ENCODE measurements at places on chromosomes 5 and 9. TPM values are rescaled to one million over a fixed set of nuclear protein-coding genes. Genes with fewer than 3 reads are reported as not detected.

DNA sequence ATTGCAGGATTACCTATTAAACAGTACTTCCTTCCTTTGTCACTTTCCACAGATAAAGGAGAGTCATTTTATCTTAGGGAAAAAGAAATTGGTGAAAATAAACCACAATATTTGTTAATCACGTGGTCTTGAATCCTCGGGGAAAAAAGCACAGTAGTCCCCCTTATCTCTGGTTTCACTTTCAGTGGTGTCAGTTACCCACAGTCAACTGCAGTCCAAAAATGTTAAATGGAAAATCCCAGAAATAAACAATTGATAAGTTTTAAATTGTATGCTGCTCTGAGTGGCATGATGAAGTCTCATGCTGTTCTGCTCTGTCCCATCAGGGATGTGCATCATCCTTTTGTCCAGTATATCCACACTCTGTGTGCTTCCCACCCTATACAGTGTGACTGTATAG, 405.2 kb upstream of the MPDZ start:
- DNase-seq, result no peak

GRCh38 chr5:8184455-8185063, 315.6 kb downstream of the MTRR start:
- peak; percentile 88 for DNase-seq

- no peak for DNase-seq
These were observed 801 bp upstream of the PRSS3 start for GRCh38 chr9:33794560-33794959.

GRCh38 chr5:1161833-1162229, 39.6 kb upstream of the SLC6A19 start:
- DNase-seq, result no peak

The GPX8 gene
- 55.5 TPM for total RNA-seq

The OR2K2 gene
- not detected for total RNA-seq
